ENCODE measurements at places on chromosomes 1 and 21. TPM values are rescaled to one million over a fixed set of nuclear protein-coding genes. Genes with fewer than 3 reads are reported as not detected.

DNA sequence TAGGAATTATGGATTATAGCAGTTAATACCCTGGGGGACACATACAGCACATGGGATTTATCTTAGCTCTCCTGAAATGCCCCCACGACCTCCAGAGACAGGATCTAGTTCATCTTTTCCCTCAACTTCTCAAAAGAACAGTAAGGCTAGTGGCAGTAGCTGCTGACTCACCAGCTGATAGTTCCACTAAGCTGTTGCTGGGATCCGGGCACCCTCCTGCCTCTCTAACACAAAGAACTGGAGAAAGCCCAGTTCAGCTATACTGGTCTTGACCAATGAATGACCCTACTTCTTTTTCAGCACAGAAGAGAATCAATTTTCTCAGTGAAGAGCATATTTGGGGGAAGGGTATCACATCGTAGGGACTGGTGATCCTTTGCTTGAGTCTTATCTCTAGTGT is 84.1 kb downstream of the PGBD5 start:
- DNase-seq, result no peak

DNA sequence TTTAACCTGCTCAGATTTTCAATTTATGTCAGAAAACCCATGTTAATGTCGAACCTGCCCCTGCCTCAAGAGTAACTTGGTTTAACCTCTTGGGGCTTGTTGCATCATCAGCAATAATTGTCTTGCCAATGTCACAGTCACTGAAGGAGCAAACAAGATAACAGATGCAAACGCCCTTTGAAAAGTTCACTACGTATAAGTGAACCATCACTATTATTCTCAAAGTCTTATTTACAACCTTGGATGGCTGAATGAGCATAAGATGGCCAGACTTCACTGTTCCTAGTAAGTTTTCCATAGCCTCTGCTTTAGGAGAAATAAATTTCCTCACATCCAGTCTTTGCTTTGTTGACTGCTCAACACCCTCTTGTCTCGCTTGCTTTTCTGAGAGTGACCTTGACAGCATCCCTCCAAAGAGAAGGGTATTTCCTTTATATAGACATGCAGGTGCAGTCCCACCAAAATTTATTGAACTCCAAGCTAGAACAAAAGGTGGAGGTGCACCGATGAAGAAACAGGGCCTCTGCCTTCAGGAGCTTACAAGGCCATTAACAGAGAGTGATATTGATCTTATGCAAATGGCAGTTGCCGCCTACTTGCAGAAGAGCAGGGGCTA is 749 bp upstream of the LRIG2 start:
- no peak for DNase-seq

GRCh38 chr1:8602471-8603219 is 214.8 kb downstream of the RERE start:
- DNase-seq, result no peak

GRCh38 chr1:185159966-185160365 is 3.0 kb downstream of the SWT1 start:
- peak; percentile 32 for DNase-seq

GRCh38 chr1:19435181-19435580 is 50.2 kb downstream of the CAPZB start:
- DNase-seq, result peak; percentile 49

- DNase-seq, result no peak
Measured at GRCh38 chr21:44897326-44898010, 23.2 kb downstream of the ITGB2 start.

Gene TMEM51
- 6.9 TPM for total RNA-seq

Gene CASP9
- 8.5 TPM for total RNA-seq

Gene MROH9
- not detected for total RNA-seq

Gene CTH
- 24.8 TPM for total RNA-seq

Gene MYOG
- total RNA-seq, result not detected

Gene GABRD
- not detected for total RNA-seq

Gene ERRFI1
- 119 TPM for total RNA-seq

Gene LCA5L
- total RNA-seq, result 2.0 TPM

Gene C1orf53
- 6.8 TPM for total RNA-seq

Measured in astrocyte (in vitro differentiated cells and primary cell).